Activated CD4-positive, alpha-beta T cell treated with anti-CD3 and anti-CD28 coated beads, Interleukin-10, Interleukin-2, amounts not matched to agents 100 ng/mL and 50 ng/mL, durations not matched to agents 16 hours and 8 hours (primary cell): ENCODE measurements at places on chromosomes 12 and 14.

DNA sequence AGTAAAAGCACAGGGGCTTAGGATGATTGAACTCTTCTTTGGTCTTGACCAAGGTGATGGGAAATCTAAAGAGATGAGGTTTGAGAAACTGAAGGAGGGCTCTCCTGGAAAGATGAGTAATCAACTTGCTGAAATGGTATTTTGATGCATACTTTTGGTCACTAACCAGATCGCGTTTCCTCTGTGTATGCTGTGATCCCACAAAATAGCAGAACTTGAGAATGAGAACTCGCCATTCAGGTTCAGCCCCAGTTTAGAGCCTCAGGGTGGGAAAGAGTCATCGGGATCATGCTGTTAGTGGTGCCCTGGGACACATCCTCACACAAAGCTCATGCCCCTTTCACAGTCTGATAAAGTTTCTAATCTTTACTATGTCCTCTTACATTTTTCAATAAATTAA lies 488.8 kb downstream of the ETNK1 start:
- no peak for DNase-seq

- peak; percentile 57 for DNase-seq
Measured at GRCh38 chr14:74579447-74580274, 32.4 kb downstream of the LTBP2 start.

GRCh38 chr12:76739896-76740295 lies 24.0 kb upstream of the ZDHHC17 start:
- no peak for DNase-seq

DNA sequence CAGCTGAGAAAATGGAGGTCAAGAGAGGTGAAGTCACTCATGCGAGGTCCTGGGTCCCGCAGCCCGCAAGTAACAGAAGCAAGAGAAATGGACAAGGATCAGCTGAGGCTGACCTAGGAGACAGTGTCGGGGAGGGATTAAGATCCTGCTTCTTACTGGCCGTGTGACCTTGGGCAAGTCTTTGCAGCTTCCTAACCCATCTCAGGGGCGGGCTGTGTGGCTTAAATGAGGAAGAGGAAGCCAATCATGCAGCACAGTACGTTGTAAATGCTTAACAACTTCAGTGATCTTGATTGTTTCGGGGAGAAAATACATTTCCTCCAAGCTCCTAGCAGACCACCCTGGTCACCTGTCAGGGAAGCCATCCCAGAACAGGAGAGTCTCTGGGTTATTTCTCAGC lies 7.1 kb upstream of the PGF start:
- DNase-seq: no peak

- DNase-seq: no peak
Measured at GRCh38 chr14:95196826-95197545, 39.7 kb upstream of the DICER1 start.

- DNase-seq: no peak
Measured at GRCh38 chr14:102805941-102806340, 28.7 kb downstream of the TRAF3 start.

DNA sequence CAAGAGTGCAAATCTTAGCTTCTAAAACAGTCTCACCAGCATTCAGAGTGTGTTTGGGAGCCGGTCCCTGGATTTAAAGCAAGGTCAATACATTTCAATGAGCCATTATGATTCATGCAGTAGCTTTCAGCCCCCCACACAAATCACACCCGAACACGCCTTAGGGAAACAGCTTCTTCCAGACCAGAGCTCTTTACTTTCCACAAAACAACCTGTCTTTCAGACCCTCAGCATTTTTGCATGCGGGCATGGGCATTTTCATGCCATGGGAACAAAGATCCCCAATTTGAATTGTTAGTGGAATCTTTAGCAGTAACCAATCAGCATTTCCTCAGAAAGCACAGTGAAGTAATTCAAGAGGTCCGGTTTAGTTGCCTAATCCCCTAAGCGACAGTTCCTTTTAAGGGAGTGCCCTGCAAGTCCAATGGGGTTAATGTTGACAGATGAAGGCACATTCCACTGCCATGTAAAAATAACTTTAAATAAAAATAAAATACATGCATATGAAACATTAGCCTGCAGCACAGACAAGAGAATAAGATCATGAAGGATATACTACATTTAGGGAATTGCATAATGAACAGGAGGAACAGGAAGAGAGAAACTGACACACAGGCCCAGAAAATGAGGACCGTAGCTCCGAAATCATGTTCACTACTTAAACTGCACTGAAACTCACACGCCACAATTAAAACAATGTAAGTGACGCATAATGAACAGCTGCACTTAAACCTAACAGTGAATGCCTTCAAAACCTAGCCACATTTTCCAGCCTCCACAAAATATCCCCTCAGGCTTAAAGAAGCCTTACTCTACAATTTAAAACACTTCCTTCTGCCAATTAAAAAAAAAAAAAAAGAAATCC lies 4.0 kb downstream of the VPS37B start:
- no peak for DNase-seq

DNA sequence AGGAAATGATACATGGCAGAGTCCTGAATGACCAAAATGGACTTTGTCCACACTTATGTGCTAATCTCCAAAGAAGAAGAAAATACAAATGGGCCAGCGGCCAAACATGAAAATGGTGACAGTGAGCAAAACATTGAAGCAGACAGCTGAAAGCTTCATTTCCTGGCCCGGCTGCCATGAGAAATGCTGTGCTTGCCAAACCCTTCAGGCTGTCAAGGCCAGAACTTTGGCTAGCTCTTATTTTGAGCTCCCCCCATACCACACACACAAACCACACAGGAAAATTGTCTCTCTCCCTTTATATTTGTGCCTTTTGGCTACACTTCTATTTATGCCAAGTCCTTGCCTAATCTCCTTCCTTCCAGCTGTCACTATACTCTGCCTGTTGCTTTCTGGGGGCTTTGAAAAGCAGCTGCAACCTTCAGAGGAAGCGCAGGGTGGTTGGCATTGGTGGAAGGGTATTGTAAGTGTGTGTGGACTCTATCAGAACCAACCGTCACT lies 323.8 kb downstream of the RAD51B start:
- DNase-seq: no peak

DNA sequence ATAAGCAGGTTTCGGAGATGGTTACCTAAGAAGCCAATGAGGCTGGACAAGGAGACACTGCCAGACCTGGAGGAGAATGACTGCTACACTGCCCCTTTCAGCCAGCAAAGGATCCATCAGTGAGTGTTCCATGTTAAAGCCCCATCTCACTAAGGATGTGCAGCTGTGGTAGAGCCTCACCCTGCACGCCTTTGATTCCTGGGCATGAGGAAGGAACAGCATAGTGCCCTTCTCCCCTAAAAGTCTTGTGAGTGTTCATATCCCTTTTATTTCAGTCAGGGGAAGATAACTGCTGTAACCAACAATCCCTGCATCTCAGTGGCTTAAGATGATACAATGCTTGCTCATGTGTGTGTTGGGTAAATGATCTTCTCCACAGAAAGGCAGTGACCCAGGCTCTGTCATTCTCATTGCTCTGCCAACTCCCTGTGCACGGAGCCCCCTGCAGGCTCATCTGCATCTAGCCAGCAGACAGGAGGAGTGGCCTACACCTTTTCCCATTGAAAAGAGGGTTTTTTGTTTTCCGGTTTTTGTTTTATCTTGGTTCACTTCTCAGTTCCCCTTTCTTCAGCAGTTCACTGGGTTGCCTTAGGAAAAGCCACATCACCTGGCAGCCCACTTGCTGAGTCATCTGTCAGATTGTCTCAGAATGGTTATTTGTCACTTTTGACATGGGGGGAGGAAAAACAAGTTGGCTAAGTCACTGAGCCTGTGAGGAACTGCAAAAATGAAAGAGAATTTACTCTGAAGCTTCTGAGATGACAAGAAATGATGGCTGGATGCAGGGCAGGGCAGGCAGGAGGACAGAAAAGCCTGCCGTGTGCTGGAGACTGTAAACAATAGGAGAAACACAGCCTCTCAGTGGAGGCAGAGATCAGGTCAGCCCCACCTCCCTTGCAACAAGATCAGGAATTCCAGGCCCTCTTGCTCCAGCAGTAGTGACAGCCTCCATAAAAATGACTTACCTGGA lies 193.3 kb downstream of the ANO4 start:
- DNase-seq: peak; percentile 70

DNA sequence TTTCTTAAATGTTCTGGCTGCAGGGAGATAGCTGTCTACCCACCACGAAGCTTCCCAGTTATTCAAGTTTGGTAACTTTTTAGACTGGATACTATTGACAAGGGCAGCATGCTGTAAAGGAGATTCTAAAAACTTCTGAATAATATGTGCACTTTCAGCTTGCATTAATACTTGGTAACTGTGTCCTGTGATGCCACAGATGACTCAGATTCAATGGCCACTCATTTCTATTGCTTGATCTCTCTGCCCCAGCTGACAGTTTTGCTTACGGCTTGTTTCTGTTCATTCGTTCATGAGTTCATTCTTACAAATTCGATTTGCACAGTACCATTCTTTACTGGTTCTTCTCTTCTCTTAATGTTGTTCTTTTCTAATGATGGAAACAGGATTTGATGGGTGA lies 142.8 kb downstream of the PELI2 start:
- DNase-seq: peak; percentile 0

- no peak for DNase-seq
Measured at GRCh38 chr12:44689587-44689986, 186.5 kb downstream of the NELL2 start.

- no peak for DNase-seq
Measured at GRCh38 chr14:71355324-71356201, 448.3 kb downstream of the PCNX1 start.

- DNase-seq: no peak
Measured at GRCh38 chr12:103864710-103865109, 23.7 kb upstream of the NT5DC3 start.

GRCh38 chr14:100547633-100548294 lies 39.5 kb downstream of the BEGAIN start:
- DNase-seq: no peak

- DNase-seq: no peak
Measured at GRCh38 chr14:34470319-34470718, 8.3 kb upstream of the SPTSSA start.

DNA sequence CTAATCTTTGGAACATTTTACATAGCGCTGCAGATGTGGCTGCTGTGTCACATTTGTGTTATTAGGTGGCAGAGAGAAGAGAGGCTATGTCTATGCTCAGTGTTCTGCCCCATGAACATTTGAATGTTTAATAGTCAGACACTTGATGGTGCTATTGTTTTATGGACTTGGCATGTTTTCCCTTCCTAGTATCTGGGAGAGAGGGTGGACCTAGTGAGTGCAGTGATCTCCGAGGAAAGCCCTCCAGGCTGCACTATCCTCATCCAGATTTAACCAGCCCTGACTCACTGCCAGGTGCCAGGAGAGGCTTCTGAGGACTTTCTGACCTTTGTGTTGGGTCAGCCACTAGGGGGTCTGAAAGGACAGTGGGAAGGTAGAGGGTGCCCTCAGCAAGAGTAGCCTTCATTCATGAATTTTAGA lies 24.3 kb downstream of the ZFC3H1 start:
- peak; percentile 15 for DNase-seq

- DNase-seq: no peak
Measured at GRCh38 chr12:49588721-49589516, 16.5 kb downstream of the FAM186B start.

- no peak for DNase-seq
Measured at GRCh38 chr14:85058150-85058549, 471.8 kb upstream of the FLRT2 start.

DNA sequence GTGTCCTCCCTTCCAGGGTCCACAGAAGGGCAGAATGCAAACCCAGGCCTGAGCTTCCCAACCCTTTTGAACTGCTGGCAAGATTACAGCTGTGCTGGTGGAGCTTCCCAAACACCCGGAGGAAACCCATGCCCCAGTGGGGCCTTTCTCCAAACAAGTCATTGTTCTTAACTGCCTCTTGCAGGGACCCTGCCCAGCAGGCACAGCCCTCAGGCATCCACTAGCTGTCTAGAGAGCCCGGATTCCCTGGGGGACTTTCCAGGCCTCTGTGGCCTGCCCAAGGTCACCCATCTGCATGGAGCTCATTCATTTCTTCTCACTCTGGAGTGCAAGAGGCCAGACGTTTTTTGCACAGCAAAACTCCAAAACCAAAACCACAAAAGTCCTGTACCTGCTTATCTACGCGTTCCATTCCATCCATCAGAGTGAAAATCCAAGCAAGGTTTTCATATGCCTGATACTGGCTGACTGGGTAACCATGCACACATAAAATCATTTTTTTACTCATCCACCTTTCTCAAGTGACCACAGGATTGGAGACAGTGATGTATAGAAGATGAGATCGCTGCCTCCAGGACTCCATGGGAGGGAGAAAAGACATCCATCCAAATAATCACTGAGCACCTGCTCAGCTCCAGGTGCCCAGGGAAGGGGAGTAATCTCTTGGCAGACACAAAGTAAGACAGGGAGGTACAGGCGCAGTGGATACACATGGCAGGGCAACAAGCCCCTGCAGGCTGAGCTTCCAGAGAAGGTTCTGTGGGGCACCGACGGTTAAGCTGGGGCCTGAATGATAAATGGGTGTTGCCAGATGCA lies 17.2 kb upstream of the BDKRB2 start:
- no peak for DNase-seq

- no peak for DNase-seq
Measured at GRCh38 chr14:74510223-74510931, 16.8 kb downstream of the ISCA2 start.

GRCh38 chr12:131986910-131987309 lies 37.2 kb downstream of the EP400 start:
- no peak for DNase-seq

- no peak for DNase-seq
Measured at GRCh38 chr14:64186231-64187129, 107.7 kb downstream of the ESR2 start.

DNA sequence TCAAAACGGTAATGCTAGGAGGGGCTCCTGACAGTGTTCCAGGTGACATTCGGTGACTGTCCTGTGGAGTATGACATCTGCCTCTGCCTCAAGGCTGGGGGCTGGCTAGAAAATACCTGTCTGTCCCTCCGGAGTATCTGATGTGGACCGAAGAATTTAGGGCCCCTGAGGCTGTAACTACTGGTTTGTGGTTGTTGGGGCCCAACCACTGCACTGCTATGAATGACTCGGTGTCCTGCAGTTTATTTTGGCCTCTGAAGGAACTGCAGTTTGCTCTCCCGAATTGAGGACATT lies 198.9 kb upstream of the CAND1 start:
- no peak for DNase-seq

DNA sequence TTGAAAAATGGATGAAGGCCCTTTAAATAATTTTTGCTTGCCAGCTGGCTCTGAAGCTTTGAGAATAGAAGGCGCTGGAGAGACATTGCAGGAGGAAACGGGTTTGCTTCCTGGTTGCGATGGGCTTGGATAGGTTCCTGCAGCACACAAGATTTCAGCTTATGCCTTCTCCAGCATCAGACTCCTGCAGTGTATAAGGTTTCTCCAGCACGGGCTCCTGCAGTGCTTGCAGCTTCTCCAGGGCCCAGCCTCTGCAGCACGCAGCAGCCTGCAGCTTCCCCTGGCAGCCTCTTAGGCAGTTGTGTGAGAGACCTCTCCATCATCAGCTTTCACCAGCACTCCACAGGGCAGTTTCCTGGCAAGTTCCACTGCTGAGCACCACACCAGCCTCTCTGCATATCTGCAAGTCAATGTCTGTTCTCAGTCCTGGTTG lies 78.7 kb upstream of the ZDHHC17 start:
- DNase-seq: no peak

DNA sequence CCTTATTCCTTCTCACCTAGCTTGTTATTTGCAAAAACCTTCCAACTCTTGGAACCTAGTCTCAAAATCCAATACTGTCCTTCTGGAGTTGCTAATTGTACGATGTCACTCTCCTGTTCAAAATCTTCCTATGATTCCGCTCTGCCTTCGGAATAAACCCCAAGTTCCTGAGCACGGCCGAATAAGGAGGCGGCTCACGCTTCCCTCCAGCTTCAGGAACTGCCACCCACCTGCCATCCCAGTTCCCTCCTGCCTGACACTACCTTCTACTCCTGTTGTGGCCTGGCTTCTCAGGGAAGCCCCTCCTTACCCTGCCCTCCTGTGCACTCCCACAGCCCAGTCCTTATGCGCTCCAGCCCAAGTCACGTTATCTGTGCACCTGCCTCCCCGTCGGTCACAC lies 73.2 kb downstream of the SETD3 start:
- DNase-seq: no peak
